Stimulated activated CD4-positive, alpha-beta T cell treated with anti-CD3 and anti-CD28 coated beads, Interleukin-12 subunit alpha, Interleukin-12 subunit beta, amount 100 ng/mL, for 4 hours (primary cell): ENCODE measurements at places on chromosomes 11 and 22.

GRCh38 chr11:93169950-93170561, 27.7 kb downstream of the SLC36A4 start:
- no peak for DNase-seq

DNA sequence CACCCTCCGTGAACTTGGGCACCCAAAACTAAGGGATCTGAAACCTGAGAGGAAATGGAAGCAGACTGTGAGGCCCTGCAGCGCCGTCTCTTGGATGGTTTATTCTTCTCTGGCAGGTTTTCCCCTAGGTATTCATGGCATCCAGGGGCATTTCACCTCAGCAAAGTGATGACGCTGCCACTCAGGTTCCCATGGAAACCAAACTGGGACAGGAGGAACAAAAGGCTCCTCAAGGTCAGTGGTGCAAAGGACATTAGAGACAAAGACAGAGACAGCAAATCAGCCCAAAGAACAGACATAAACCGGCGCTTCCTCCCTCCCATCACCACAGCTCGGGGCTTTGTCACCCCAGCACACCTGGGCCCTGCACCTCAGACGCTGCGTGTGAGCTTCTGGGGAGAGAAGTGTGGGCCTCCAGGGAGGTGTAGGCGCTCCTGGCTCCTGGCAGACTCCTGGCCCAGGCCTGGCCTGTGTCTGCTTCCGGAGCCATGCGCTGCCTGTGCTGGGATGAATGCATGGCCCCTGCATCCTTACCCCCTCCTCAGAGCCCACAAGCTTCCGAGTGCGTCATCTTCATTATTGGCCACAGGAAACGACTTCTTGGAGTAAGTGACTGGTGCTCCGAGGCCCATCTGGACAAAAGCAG, 5.9 kb downstream of the TP53AIP1 start:
- DNase-seq, result no peak

DNA sequence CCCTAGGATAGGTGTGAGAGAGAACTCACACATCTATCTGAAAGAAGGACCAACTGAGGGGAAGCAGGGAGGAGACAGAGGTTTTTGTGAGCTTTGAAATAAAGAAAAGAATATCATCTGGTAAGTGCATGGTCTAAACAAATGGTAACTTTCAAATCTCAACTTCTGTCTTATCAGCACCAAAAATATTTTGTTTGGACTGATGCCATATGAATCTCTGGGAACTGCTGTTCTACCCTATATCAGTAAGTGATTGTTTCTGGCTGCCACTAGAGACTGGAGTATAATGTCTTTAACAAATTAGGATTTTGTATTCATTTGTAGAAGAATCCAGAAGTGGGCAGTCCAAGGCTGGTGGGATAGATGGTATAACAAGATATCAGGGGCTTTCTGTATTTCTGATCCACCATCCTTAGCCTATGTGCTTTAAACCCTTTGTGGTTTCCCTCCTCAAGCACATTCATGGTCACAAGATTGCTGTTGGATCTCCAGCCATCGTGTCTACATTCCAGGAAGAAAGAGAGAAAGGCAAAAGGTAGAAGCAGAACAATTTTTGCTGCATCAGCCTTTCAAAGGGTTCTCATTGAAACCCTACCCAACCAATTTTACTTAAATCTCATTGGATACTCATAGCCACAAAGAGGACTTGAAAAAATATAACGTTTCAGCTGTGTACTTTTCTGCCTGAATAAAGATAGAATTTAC, 4.7 kb downstream of the HEPHL1 start:
- no peak for DNase-seq

GRCh38 chr22:32591620-32592019, 117.0 kb downstream of the FBXO7 start:
- no peak for DNase-seq

DNA sequence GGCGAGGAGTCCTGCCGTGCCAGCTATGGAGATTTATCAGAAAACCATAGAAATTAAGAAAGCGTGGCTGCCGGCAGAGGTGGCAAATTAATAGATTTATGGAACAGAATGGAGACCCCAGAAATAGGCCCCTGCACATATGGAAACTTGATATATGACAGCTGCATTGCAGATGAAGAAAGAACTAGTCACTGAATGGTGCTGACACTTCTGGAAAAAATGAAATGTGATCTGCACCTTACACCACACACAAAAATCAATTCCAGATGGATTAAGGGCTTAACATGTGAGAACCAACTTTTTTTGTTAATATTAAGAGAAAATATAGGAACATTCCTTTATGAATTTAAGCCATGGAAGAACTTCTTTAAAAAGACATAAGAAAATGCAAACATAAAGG, 40.3 kb upstream of the TSKU start:
- no peak for DNase-seq

GRCh38 chr11:119776031-119776636, 47.1 kb upstream of the NECTIN1 start:
- DNase-seq, result no peak

- no peak for DNase-seq
Observed at GRCh38 chr22:23752750-23753149, 1.5 kb downstream of the VPREB3 start.

DNA sequence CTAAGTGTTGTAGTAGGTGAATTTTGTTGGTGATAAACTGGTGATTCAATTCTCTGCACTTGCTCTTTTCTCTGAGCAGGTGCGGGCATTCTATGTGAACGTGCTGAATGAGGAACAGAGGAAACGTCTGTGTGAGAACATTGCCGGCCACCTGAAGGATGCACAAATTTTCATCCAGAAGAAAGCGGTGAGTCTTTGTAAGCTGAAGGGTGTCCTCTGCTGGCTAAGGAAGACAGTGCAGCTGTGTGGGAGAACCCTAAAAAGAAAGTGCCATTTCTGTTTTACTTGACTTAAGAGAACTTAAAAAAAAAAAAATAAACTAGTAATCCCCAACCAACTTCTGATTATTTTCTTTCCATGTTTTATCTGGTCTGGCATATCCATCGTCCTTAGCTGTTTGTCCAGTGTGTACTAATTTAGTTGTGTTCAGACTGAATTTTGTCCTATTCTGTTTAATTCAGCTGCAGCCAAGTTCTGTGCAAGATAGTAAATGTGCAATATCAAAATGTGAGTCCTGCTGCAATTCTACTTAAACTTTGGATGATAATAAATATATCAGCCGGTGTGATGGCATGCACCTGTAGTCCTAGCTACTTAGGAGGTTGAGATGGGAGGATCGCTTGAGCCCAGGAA, 29.6 kb downstream of the CAT start:
- DNase-seq, result peak; percentile 25

GRCh38 chr11:126830216-126830806, 170.3 kb downstream of the KIRREL3 start:
- DNase-seq, result no peak

GRCh38 chr22:17915188-17915587, 109.2 kb downstream of the MICAL3 start:
- no peak for DNase-seq

DNA sequence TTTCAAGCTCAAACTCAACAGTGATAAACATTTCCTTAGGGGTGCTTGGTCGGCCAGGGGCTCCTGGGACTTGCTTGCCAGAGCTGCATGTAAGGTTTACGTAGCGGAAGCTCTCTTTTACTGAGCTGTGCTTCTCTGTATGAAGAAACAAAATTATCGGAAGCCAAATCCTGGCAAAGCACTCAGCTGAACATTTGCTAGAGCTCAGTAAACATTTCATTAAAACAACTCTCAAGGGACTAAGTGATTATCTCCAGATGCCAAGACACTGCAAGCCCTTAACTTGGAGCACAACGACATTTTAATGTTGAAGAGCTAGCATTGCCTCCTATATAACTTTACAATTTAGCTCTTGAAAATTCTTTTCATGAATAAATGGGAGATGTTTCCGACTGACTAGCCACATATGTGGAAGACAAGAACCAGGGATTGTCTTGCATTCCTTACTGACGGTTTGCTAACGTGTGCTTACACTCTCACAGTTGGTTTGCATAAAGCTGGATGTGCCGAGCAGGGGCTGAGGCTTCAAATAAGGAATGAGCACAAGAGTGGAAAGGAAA, 43.4 kb downstream of the SCUBE2 start:
- DNase-seq, result no peak

DNA sequence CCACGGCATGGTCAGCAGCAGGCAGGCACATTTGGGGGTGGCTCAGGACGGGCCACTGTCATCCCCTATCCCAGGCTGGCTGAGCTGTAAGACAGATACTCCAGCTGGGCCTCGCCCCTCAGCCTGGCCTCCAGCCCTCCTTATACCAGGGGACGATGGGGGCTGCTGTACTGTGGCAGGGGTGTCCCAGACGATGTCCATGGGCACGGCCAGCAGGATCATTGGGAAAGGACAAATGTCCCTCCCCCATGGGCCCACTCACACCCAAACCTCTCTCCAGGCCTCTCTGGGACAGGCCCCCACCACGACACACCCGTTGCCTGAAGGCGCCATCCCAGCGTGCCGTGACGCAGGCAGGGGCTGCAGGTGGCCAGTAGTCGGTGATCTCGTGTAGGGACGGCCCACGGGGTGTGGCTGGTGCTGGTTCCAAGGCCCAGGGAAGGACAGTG, 1.5 kb upstream of the IL17REL start:
- no peak for DNase-seq

DNA sequence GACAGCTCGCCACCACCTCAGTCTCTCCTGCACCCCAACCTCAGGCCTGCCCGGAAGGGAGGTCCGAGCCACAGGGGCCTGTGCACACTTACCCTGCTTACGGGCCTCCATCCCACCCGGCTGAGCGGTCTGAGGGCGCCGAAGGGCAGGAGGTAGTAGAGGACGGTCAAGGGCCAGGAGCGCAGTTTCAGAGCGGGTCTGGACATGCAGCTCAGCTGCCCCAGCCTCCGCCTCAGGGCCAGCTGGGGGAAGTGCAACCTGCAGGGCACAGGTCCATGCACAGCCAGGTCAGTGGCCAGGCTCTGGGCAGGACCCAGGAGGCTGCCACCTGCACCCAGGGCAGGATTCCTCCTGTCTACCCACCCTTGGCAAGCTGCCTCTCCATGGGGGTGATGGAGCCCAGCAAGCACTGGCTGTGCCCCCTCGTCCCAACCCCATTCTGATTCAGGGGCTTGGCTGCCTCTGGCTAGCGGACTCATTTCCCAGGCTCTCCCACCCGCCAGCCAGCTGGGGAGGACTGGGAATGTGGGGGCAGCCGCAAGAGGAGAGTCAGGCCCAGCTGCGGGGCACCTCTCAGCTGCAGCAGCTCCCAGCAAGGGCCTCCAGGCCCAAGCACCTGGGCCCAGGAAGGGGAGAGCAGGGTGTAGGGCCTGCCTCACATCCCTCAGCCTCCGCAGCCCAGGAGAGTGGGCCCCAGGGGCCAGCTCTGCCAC, 38.3 kb downstream of the PISD start:
- no peak for DNase-seq

GRCh38 chr11:65491614-65492386, 7.0 kb upstream of the MALAT1 start:
- no peak for DNase-seq

- DNase-seq, result no peak
Observed at GRCh38 chr11:76139314-76139713, 67.0 kb downstream of the WNT11 start.

DNA sequence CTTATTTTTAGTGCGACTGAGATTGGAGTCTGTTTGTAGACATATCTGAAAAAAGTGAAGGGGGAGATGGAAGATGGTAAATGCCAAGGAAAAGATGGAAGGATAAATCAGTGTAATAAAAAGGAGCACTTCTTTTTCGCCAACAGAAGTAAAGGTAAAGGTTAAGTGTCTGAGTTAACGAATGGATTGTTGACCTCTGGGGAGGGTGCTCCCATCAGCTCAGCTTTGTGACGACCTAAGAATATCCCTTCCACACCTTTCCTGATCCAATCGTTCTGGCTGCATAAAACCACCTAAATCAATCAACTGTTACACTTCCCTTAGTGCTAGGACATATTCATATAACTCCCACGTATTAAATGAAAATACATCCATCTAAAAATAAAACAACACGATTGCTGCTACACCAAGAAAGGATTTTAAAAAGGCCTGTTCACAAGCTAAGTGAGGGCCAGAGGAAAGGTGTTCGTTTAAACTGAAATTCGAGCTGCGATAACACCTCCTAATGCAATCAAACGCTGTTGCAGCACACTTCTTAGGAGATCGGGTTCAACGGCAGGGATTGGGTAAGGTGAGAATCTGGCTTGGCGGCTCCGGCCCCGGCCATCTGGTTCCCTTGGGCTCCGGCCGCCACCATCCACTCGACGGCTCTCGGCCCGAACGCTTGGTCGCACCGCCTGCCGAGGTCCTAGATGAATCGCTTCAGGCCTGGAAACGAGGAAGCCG, 658 bp downstream of the C11orf71 start:
- no peak for DNase-seq

DNA sequence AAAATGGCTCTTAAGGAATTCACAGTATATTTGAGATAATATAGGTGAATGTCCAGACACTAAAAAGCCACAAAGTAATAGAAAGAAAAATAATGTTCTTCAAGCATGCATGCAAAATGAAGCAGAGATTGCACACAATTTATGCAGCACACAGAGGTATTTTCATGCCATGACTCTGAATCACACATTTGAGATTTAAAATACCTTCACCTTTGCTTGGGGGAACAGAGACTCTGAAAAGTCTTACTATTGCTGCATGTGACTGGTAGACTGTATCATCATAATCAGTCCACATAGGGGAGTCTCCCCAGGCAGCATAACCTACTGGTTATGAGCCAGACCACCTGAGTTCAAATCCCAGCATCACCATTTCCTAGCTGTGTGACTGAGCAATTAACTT, 96.2 kb downstream of the RCN1 start:
- no peak for DNase-seq

GRCh38 chr11:14642873-14643696, 519 bp upstream of the PDE3B start:
- peak; percentile 7 for DNase-seq

DNA sequence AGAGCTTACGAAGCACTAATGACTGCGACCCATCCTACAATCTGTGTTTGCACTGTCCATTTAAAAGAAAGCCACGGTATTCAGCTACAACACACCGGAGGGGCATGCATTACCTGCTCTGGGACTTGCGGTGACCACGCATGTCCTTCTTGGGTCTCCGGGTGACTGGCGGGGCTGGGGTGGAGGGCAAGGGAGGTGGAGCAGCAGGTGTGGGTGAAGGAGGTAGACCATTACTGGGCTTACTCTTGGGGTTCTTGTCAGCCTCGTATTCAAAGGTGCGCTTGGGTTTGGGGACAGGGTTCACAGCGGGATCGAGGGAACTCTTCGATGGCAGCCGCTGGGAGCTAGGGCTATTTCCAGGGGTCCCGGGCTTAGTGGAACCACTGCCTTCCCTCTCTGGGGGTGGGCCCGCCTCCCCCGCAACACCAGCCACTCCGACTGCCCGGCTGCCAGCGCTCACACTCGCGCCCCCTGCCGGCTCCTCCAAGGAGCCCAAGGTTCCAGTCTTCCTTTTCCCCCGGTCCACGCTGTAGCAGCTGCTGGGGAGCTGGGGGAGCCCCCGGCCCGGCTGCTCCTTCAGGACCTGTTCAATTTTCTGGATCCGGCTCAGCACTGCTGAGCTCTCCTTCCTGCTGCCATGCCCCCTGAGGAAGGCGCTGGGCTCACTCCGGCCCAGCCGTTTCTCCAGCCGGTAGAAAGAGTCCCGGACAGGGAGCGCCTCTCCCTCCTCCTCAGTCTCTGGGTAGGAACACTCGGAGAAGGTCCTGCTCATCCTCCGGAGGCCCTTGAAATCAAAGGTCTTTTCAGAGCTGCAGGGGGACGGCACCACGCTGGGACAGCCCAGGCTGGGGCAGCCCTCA, 47.5 kb downstream of the RPL27A start:
- DNase-seq, result no peak
